Left ventricle myocardium inferior (tissue), 1 donor: ENCODE measurements at places on chromosomes 2 and 18.

GRCh38 chr2:72947952-72948830 lies 30.9 kb downstream of the EMX1 start:
- no peak for DNase-seq

DNA sequence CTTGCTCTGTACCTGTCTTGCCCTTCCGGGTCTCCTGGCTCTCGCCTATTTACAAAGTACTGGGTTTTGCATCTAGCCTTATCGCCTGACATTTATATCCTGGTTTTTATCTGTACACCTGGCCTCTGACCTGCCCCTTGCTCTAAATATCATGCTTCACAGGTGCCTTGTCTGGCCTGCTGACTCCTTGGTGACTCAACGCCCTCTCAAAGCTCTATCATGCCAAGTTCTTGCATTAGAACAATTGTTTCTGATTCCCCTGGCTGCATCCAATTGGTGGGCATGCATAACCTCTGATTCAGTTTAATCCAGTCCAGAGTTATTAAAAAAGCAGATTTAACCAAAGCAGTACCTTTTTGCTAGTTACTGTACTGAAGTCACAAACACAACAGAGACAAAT lies 113.9 kb upstream of the CCDC68 start:
- DNase-seq, result no peak

- DNase-seq, result peak; percentile 25
Measured at GRCh38 chr2:44016282-44016681, 20.5 kb upstream of the LRPPRC start.

DNA sequence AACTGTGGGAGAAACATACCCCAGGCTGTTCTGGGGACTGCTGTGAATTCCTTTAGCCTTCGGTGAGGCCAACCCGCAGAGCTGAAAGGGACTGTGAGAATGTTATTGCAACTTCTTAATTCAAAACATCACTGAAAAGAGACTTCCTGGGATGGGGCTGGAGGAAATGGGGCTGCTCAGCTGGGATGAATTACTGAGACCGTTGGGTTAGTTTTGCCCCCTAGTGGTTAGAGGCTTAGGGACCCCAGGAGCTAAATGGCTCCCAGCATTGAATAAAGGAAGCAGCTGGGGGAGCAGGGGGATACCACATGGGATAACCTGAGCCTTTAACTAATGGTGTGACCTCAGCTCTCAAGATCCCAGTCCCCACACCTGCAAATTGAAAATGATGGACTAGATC lies 941.1 kb upstream of the FANCL start:
- DNase-seq, result no peak
